Tibial artery (tissue), 4 donors: ENCODE measurements at places on chromosomes 6 and 20.

GRCh38 chr6:81304466-81304865 lies 448.0 kb downstream of the TENT5A start:
- no peaks in the 10 kb centered on the region for H3K27me3 ChIP-seq
- H3K36me3 ChIP-seq = no peaks in the 10 kb centered on the region
- peaks cover 12% of the 10 kb centered on the region for H3K4me1 ChIP-seq
- no peak overlapping the region for H3K4me3 ChIP-seq

DNA sequence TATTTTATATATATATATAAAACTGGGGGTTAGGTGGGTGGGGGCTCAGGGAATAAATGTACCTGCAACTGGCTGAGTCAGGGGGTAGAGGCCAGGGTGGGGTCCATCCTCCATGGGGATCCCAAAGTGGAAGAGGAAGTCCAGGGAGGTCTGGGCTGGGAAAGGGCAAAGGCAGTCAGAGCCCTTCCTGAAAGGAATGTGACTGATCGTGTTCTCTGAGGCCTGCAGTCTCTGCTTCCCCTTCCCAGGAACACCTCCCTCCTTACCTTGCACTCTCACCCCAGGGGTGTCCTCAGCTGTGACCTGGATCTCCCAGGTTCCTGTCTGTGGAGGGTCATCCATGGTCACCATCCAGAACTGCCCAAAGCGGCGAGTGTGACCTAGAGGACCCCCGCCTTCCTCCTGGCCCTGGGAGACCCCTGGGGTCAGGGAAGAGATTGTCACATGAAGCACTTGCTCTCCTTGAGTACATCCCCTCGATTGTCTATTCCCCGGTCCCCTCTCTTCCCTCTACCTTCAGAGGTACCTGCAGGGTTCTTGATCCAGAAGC lies 4.7 kb downstream of the SAPCD1 start:
- H3K4me1 ChIP-seq = peaks cover 7% of the 10 kb centered on the region
- no peak for DNase-seq
- peaks cover 12% of the 10 kb centered on the region for H3K27me3 ChIP-seq
- H3K36me3 ChIP-seq = no peaks in the 10 kb centered on the region
- H3K27ac ChIP-seq = no peak overlapping the region

DNA sequence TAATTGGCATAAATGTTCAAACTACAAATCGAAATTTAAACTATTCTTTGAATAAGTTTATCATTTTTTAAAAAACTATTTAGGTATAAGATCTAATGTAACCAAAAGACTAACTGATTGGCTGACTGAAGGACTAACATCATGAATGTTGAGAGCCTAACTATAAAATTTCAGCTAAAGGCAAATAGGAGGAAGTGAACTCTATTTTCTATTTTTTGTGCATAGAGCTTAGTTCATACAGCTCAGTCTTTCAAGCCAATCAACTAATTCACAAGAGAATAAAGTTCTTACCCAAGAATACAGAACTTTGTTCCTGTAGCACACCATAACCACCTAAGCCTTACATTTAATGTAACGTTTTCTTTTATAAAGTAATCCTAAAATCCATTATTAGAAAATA lies 46.3 kb upstream of the STXBP5 start:
- no peaks in the 10 kb centered on the region for H3K27me3 ChIP-seq
- no peaks in the 10 kb centered on the region for H3K36me3 ChIP-seq
- H3K4me3 ChIP-seq = no peak overlapping the region
- no peaks in the 10 kb centered on the region for H3K4me1 ChIP-seq
- no peak overlapping the region for H3K27ac ChIP-seq
- no peak for DNase-seq

- H3K27me3 ChIP-seq = no peaks in the 10 kb centered on the region
- no peak for DNase-seq
- no peaks in the 10 kb centered on the region for H3K4me1 ChIP-seq
- no peak overlapping the region for H3K4me3 ChIP-seq
- H3K27ac ChIP-seq = no peak overlapping the region
Measured at GRCh38 chr20:10336959-10337729, 96.9 kb downstream of the MKKS start.

GRCh38 chr6:39685938-39686337 lies 39.3 kb downstream of the KIF6 start:
- no peak for DNase-seq
- H3K27me3 ChIP-seq = no peaks in the 10 kb centered on the region
- no peak overlapping the region for H3K27ac ChIP-seq
- no peak overlapping the region for H3K4me3 ChIP-seq
- no peaks in the 10 kb centered on the region for H3K36me3 ChIP-seq

DNA sequence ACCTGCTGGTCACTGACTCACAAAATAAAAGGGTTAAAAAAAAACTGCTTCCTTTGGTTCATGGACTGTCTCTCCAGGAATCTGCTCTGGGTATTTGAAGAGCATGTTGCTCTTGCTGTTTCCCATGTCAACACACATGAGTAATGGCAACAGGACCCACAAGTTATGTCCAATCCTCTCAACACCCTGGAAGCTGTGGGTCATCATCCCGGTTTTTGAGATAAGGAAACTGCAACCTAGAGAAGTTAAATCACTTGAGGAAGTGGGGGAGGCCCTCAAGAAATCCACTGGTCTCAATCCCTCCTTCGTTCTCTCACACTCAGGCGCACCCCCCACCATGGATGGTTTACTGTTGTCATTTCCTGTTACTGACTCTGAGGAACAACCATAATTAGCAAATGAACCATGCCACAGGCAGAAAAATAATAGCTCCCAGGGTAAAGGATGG lies 12.4 kb downstream of the MAP1LC3A start:
- no peaks in the 10 kb centered on the region for H3K4me1 ChIP-seq
- peaks cover 62% of the 10 kb centered on the region for H3K36me3 ChIP-seq
- DNase-seq = no peak
- no peaks in the 10 kb centered on the region for H3K27me3 ChIP-seq

DNA sequence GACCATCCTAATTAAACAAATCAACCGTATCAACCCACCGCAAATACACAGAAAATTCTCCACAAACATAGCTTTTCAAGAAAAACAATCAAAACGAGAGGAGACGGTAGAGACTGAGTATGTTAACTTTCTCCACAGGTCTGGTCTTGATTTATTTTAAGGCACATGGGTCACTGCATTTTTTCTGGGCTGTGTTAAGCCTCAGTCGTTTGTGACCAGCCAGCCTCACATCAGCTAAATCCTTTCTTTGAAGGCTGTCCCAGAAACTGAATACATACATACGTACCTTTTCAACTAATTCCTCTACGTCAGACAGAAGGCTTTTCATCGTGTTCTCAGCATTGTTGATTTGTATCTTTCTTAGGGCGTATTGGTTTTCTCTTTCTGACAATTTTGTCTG lies 69.4 kb downstream of the LAMA4 start:
- no peaks in the 10 kb centered on the region for H3K27me3 ChIP-seq
- DNase-seq = no peak
- H3K4me3 ChIP-seq = no peak overlapping the region

GRCh38 chr6:56266011-56266410 lies 18.6 kb upstream of the COL21A1 start:
- H3K27me3 ChIP-seq = no peaks in the 10 kb centered on the region
- DNase-seq = no peak
- H3K27ac ChIP-seq = no peak overlapping the region
- no peaks in the 10 kb centered on the region for H3K36me3 ChIP-seq
